NCI-H446 (cell line): ENCODE measurements at places on chromosomes 7 and 10.

GRCh38 chr10:51139176-51139575 is 64.9 kb downstream of the PRKG1 start:
- no peak for DNase-seq

DNA sequence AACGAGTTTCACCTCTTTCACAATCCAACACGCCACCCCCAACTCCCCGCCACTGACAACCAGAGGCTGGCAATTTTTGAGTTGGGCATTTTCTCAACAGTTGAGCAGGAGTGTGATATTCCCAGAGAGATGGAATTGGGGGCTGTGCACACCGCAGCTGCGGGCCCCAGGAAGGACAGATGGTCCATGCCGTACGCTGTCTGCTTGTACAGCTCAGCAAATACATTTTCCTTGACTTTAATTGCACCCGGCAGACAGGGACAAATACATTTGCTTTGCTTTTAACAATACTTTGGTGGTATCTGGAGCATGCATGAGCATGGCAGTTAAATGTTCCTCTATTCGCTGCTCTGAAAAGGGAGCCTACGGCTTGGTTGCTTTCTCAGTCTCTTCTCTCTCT is 354.2 kb upstream of the DPP6 start:
- DNase-seq = no peak

DNA sequence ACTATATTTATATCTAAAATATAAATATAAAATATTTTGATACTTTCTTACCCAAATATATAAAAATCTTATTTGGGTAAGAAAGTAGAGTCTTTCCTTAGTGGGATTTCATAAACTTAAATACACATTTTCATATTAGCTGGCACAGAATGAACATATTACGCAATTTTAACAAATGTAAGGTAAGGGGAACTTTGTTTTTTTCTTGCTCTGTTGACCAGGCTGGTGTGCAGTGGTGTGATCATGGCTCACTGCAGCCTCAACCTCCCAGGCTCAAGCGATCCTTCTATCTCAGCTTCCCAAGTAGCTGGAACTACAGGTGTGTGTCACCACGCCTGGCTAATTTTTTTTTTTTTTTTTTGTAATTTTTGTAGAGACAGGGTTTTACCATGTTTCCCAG is 18.3 kb downstream of the CYP26A1 start:
- DNase-seq = no peak

- no peak for DNase-seq
Measured at GRCh38 chr7:112009081-112009480, 197.1 kb downstream of the DOCK4 start.
